Body of pancreas (tissue), 4 donors: ENCODE measurements at places on chromosomes 11 and 22. TPM values are rescaled to one million over a fixed set of nuclear protein-coding genes. Genes with fewer than 3 reads are reported as not detected.

GRCh38 chr22:17754233-17754925 lies 19.9 kb downstream of the BID start:
- no peaks in the 10 kb centered on the region for H3K27me3 ChIP-seq
- H3K36me3 ChIP-seq: no peaks in the 10 kb centered on the region
- H3K4me1 ChIP-seq: no peaks in the 10 kb centered on the region
- no peak overlapping the region for H3K27ac ChIP-seq
- no peak for DNase-seq

DNA sequence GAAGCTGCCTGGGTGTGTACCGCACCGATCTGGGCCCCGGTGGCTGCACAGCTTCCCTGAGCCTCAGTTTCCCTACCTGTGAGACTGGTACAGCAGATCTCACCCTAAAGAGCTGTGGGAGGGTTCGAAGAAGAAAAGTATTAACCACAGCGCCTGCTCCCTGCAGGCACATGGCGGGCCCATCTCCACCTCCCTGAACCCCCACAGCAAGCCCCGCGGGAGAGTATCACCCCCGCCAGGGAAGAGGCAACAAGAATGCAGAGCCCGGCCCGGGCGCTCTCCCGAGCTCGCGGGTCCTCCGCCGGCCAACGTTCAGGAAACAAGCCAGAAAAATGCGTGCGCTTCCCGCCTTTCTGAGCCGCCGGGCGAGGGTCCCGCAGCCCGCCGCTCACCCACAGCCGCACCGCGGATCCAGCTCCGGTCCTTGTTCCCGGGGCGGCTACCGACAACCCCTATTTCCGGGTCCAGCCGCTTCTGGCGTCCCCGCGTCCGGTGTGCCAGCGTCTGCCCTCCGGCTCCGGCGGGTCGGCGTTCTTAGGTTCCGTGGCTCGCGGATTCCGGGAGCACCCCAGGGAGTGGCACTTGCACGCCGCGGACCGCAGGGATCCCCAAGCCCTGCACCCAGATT lies at the start of gene TOP3B:
TSS of gene TOP3B (minus strand) at position 450 of the 628 bp plus-strand sequence. CDS start 7,078 bp downstream, outside the sequence.
- H3K27ac ChIP-seq: peak within 1 kb of the TSS; percentile 68
- H3K4me1 ChIP-seq: peaks cover 13% of the 10 kb centered on the region
- no peaks in the 10 kb centered on the region for H3K36me3 ChIP-seq
- peak; percentile 82 for DNase-seq
- H3K27me3 ChIP-seq: no peaks in the 10 kb centered on the region

DNA sequence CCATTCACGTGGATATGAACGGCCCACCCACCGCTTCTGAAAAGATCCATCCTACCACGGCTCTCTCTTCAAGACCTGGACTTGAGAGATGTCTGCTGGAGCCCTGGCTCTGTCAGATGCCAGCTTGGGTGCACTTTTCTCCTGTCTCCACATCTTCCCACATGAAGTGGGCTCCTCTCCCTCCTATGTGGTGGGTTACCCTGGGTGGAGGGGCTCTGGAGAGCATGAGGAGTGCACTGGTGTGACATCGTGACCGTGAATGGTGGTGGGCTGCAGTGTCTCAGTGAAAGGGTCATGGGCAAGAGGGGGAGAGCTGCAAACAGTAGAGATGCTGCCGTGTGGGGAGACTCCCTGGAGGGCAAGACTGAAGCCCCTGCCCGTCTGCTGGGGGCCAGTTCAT lies 76.4 kb downstream of the CTTN start:
- no peaks in the 10 kb centered on the region for H3K4me1 ChIP-seq
- no peak overlapping the region for H3K4me3 ChIP-seq
- H3K36me3 ChIP-seq: peaks cover 2% of the 10 kb centered on the region
- H3K27ac ChIP-seq: no peak overlapping the region
- H3K27me3 ChIP-seq: no peaks in the 10 kb centered on the region

DNA sequence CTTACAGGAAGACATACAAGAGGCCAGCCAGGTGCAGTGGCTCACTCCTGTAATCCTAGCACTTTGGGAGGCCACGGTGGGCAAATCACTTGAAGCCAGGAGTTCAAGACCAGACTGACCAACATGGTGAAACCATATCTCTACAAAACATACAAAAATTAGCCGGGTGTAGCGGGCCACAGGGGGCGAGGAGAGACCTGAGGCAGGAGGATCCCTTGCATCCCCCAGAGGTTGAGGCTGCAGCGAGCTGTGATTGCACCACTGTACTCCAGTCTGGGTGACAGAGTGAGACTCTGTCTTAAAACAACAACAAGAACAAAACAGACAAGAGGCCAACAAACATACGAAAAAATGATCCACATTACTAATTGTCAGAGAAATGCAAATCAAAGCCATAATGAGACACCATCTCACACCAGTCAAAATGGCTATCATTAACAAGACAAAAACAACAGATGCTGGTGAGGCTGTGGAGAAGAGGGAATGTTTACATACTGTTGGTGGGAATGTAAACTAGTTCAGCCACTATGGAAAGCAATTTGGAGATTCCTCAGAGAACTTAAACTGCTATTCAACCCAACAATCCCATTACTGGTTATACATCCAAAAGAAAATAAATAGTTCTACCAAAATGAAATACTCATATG lies 498.8 kb upstream of the ARHGAP42 start:
- H3K36me3 ChIP-seq: no peaks in the 10 kb centered on the region
- no peaks in the 10 kb centered on the region for H3K27me3 ChIP-seq
- DNase-seq: no peak
- no peaks in the 10 kb centered on the region for H3K4me1 ChIP-seq

- H3K4me1 ChIP-seq: no peaks in the 10 kb centered on the region
- H3K36me3 ChIP-seq: no peaks in the 10 kb centered on the region
- H3K4me3 ChIP-seq: no peak overlapping the region
- no peaks in the 10 kb centered on the region for H3K27me3 ChIP-seq
- H3K27ac ChIP-seq: no peak overlapping the region
- DNase-seq: no peak
These were observed 38.0 kb downstream of the ADAMTS15 start for GRCh38 chr11:130486391-130486836.

GRCh38 chr22:49305214-49305965 lies 522.3 kb downstream of the BRD1 start:
- H3K27me3 ChIP-seq: no peaks in the 10 kb centered on the region
- no peaks in the 10 kb centered on the region for H3K36me3 ChIP-seq
- no peak overlapping the region for H3K4me3 ChIP-seq
- peaks cover 5% of the 10 kb centered on the region for H3K4me1 ChIP-seq

DNA sequence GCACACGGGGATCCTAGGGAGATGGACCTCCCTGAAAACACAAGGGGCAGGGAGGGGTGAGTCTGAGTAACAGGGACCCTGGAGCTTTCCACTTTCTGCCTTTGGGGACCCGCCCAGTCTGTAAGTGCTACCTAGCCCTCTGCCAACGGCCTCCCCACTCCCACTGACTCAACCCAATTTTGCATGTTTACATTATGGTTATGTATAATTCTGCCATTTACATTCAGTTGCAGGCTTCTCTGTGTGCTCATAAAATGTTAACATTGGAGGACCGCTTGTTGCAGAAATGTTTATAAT lies 105.8 kb downstream of the DSCAML1 start:
- H3K4me1 ChIP-seq: no peaks in the 10 kb centered on the region
- H3K27me3 ChIP-seq: no peaks in the 10 kb centered on the region
- DNase-seq: no peak
- H3K27ac ChIP-seq: no peak overlapping the region
- no peak overlapping the region for H3K4me3 ChIP-seq

DNA sequence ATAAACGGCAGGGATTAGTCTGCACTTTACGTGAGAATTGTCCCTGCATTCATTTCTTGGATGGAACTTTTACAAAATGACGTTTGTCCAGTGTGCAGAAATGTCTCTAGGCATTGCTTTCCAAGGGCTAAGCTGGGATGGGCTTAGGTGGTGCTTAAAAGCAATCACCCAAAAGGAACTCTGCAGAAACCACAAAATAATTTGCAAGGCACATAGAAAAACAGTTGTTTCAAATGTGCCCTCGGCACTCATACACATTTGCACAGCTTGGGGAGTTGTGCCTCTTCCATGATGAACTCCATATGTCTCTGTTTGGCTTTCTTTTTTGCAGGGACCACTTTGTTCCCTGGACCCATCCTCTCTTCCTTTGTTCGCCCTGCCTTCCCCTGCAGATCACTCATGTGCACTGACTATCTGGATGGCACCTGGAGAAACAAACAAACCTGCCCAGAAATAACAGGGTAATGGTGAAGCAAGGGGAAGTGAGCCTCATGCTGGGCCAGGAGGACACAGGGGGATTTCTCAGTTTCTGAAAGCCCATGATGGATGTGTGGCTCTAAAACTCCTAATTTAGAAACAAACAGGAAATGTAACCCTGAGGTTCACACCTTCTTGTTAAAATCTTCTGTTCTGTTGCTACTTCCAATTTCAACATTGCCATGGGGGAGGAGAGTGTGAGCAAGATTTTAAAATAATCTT lies 150.2 kb downstream of the SNX19 start:
- no peak for DNase-seq
- H3K27me3 ChIP-seq: no peaks in the 10 kb centered on the region
- peaks cover 10% of the 10 kb centered on the region for H3K4me1 ChIP-seq
- no peak overlapping the region for H3K4me3 ChIP-seq

GRCh38 chr11:87878373-87878825 lies 296.8 kb downstream of the RAB38 start:
- H3K36me3 ChIP-seq: no peaks in the 10 kb centered on the region
- H3K27ac ChIP-seq: no peak overlapping the region
- no peak for DNase-seq
- H3K4me1 ChIP-seq: no peaks in the 10 kb centered on the region
- no peaks in the 10 kb centered on the region for H3K27me3 ChIP-seq
- H3K4me3 ChIP-seq: no peak overlapping the region

- H3K4me1 ChIP-seq: no peaks in the 10 kb centered on the region
- H3K27ac ChIP-seq: no peak overlapping the region
- H3K27me3 ChIP-seq: no peaks in the 10 kb centered on the region
These were observed 1417.4 kb downstream of the TBC1D22A start for GRCh38 chr22:48179571-48180546.

DNA sequence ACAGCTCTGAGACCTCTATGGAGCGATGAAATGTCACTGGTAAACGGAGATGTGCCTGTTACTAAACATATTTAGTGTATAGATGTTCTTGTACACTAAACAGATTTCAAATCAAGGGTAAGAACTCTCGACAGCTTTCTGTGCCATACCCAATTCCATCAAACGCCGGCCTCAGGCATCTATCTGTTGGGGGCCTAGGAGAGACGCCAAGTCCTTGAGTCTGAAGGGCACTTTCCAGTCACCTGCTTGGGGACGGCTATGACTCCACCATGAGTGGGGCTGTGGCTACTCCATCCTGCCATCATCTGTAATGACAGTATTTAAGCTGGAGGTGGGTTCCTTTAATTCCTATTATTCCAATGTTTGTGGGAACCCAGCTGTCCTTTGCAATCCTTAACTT lies 87.8 kb downstream of the SHANK2 start:
- H3K4me1 ChIP-seq: no peaks in the 10 kb centered on the region
- DNase-seq: no peak

DNA sequence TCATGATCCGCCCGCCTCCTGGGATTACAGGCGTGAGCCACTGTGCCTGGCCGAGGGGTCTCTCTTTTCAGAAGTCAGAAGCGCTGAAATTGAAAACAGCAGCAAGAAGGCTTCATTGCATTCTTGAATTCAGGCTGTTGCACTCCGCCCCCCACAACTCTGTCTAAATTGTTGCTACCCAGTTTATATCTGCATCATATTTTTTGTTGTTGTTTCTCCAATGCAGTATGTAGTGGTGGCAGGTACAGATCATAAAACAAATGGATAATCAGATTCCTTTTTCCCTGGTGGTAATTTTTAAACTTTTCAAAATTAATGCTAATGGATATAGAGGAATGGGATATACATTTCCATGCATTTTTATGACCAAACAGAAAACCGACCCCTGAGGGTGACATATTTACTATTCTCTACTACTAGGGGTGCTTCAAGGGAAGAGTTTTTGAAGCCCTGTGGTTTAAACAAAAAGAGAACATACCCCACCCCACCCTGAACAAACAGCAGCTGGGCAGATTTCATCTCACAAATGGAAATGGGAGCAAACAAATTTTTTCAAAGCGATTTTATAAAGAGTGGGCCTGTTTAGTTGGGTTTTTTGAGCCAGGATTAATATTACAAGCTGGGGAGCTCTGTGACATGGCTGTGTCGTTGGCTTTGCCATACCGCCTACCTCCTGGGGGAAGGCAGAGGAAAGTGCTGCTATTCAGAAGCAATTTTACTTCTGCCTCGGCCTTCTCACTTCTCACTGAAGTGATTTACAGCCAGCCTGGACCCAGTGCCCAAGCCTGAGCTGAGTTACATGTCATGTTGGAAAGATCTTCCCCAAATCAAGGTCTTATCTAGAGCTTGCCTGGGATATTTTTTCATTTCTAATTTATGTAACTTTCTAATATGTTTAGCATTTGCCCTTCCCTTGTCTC lies 16.0 kb upstream of the TMA7B start:
- H3K4me1 ChIP-seq: peaks cover 23% of the 10 kb centered on the region
- no peak overlapping the region for H3K4me3 ChIP-seq
- no peak for DNase-seq
- H3K27ac ChIP-seq: no peak overlapping the region
- H3K36me3 ChIP-seq: no peaks in the 10 kb centered on the region

- no peak overlapping the region for H3K27ac ChIP-seq
- no peaks in the 10 kb centered on the region for H3K27me3 ChIP-seq
- H3K4me1 ChIP-seq: no peaks in the 10 kb centered on the region
These were observed 381.6 kb upstream of the CADM1 start for GRCh38 chr11:115885535-115886421.

GRCh38 chr11:102729849-102730815 lies 5.4 kb upstream of the MMP8 start:
- no peak for DNase-seq
- no peaks in the 10 kb centered on the region for H3K4me1 ChIP-seq
- H3K27ac ChIP-seq: no peak overlapping the region
- no peak overlapping the region for H3K4me3 ChIP-seq
- no peaks in the 10 kb centered on the region for H3K27me3 ChIP-seq

DNA sequence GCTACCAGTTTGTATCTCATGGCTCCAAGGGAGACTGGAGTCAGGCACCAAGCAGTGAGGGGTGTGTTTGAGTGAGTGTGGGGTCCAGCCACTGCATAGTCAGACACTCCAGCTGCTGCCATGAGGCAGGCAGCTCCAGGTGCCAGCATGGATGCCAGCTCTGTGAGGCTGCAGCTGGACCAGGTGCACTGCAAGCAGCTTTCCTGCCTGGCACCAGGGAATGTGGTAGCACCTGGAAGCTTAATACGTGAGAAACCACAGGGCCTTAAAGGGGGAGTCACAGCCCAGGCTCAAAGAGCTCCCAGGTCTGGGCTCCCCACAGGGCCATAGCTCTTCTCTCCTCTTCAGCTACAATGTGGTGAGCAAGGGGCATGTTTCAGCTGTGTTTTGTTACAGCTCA lies 817.8 kb upstream of the LUZP2 start:
- no peaks in the 10 kb centered on the region for H3K36me3 ChIP-seq
- DNase-seq: no peak
- no peaks in the 10 kb centered on the region for H3K27me3 ChIP-seq

GRCh38 chr22:29041408-29041807 lies 20.2 kb downstream of the C22orf31 start:
- no peak overlapping the region for H3K4me3 ChIP-seq
- DNase-seq: no peak
- peaks cover 10% of the 10 kb centered on the region for H3K4me1 ChIP-seq
- H3K27ac ChIP-seq: peak overlapping the region; percentile 17
- no peaks in the 10 kb centered on the region for H3K27me3 ChIP-seq

Gene LSP1
- total RNA-seq: 9.9 TPM

Gene AQP11
- 1.6 TPM for total RNA-seq

Gene PPM1F
- 14.5 TPM for total RNA-seq

Gene MRGPRE
- total RNA-seq: not detected

Gene FZD4
- total RNA-seq: 25.4 TPM

Gene PAX6
- total RNA-seq: 10.2 TPM

Gene TSSK2
- not detected for total RNA-seq
